Stimulated activated CD4-positive, alpha-beta T cell treated with anti-CD3 and anti-CD28 coated beads, Interleukin-1b, Interleukin-23, amount 100 ng/mL, for 4 hours (primary cell): ENCODE measurements at places on chromosomes 12 and 14.

DNA sequence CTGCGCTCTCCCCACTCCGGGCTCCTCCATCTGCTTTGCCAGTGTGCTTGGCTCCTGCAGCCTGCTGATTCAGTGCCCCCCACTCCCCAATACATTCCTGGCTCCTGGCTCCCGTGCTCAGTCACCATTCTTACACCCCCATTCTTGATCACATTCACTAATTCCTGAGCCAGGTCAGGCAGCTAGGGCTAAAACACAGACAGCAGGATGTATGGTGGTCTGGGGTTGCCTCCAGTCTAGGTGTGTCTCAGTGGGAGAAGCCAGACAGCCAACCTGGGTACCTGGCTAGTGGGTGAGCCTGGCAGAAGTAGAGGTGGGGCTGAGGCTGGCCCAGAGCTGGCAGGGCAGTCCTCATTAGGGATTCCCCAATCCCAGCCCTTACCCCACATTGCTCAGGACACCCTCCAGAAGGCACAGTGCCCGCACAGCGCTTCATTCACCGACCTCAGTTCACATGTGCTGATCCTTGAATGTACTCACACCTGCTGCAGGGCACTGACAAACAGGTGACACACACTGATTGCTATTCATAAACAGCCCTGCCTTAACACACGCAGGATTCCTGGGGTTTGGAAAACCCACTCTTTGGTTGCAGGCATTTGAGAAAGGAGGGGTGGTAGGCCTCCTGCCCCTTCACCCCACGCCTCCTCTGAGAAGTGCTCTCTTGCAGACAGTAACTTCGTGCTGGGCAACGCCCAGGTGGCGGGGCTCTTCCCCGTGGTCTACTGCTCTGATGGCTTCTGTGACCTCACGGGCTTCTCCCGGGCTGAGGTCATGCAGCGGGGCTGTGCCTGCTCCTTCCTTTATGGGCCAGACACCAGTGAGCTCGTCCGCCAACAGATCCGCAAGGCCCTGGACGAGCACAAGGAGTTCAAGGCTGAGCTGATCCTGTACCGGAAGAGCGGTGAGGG lies 1.7 kb downstream of the KCNH3 start:
- no peak for DNase-seq

DNA sequence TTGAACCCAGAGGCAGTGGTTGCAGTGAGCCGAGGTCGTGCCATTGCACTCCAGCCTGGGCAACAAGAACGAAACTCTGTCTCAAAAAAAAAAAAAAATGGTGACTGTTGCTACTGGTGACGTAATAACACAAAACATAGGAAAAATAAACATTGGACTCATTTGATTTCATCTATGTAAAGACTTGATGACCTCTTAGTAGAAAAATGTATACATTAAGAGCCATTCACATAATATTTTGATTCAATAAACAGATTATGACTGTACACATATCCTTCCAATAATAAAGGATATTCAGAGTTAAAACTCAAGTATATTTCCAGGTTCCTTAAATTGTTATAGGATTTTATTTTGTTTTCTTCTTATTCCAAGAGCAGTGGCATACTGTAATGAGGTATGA lies 65.7 kb upstream of the AEBP2 start:
- DNase-seq: no peak

DNA sequence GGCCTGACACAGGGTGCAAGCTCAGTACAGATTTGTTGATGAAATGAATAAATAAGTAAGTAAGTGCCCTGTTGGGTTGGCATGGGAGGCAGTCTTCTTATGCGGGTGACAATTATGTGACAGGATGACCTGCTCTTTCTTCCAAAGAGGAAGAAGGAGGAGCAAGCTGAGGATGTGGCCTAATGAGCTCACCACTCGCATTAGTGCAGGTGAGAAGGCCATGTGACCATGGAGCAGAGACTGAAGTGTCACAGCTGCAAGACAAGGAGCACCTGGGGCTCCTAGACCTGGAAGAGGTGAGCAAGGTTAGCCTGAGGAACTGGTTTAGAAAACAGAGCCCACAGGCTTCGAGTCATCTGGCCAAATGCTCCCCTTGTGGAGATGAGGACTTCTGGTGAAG lies 34.9 kb downstream of the LRTM2 start:
- no peak for DNase-seq

GRCh38 chr12:109020796-109021380 lies at the start of gene SVOP:
Gene SVOP, minus strand, starts transcription at chr12:109021068. Its CDS starts 200 bp downstream, at chr12:109020868.
- peak; percentile 18 for DNase-seq

DNA sequence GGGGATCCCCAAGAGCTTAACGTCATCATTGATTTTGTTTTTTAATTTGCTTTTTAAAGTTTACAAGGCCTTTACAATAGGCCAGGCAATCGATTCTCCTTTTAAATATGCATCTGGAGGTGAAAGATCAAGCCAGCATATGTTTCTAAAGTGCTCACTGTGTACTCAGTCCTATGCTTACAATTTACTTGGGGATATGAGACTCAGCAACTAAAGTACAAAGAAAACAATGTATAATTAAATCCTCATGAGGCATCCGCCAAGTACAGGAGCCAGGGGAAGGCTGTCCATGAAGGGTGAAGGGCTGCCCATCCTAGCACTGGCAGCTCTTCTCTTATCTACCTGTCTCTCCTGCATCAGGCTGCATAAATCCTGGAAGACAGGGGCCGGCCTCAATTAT lies 11.8 kb downstream of the CCDC92 start:
- no peak for DNase-seq

- DNase-seq: no peak
Observed at GRCh38 chr14:54498579-54498978, 9.8 kb upstream of the GMFB start.

GRCh38 chr14:85594217-85594616 lies 64.3 kb downstream of the FLRT2 start:
- DNase-seq: no peak

GRCh38 chr12:90896164-90896563 lies 58.8 kb downstream of the CCER1 start:
- DNase-seq: no peak

DNA sequence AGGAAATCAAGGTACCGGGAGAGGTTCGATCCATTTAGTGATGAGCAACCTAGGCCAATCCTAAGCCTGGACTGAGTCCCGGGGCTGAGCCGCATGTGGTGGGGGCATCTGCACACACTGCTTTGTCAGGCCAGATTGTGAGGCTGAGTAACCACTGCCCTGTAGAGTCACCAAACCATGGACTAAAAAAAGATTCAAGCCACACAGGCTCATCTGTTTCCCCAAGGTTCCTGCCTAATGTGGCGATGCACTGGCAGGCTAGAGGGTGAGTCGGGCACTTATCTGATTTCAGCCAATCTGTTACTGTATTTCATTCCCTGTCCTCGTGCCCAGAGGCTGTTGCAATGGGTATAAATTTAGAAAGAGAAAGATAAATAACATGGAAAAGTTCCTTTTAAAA lies 140.8 kb downstream of the TTC7B start:
- no peak for DNase-seq

GRCh38 chr14:102209224-102209966 lies 69.7 kb downstream of the WDR20 start:
- no peak for DNase-seq

GRCh38 chr12:130064999-130065398 lies 97.3 kb upstream of the FZD10 start:
- no peak for DNase-seq

DNA sequence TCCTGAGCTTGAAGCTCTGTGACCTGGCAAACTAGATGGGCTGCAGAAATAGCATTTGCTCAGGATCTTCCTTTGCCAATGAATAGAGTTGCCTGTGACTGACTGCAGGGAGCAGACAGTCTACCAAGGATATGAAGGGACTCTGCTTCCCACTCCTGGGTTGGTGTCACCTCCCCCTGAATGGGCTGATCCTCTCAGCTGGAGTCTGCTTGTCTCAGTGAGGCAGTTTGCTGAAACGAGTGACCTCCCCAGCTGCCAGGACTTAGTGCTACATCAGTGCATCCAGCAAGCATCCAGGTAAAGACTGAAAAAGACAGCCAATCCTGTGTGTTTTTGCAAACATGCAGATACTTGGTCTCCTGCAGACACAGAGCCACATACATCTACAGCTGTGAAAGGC lies 28.5 kb downstream of the PAH start:
- no peak for DNase-seq

GRCh38 chr12:105644770-105645169 lies 314.3 kb downstream of the C12orf75 start:
- DNase-seq: no peak

DNA sequence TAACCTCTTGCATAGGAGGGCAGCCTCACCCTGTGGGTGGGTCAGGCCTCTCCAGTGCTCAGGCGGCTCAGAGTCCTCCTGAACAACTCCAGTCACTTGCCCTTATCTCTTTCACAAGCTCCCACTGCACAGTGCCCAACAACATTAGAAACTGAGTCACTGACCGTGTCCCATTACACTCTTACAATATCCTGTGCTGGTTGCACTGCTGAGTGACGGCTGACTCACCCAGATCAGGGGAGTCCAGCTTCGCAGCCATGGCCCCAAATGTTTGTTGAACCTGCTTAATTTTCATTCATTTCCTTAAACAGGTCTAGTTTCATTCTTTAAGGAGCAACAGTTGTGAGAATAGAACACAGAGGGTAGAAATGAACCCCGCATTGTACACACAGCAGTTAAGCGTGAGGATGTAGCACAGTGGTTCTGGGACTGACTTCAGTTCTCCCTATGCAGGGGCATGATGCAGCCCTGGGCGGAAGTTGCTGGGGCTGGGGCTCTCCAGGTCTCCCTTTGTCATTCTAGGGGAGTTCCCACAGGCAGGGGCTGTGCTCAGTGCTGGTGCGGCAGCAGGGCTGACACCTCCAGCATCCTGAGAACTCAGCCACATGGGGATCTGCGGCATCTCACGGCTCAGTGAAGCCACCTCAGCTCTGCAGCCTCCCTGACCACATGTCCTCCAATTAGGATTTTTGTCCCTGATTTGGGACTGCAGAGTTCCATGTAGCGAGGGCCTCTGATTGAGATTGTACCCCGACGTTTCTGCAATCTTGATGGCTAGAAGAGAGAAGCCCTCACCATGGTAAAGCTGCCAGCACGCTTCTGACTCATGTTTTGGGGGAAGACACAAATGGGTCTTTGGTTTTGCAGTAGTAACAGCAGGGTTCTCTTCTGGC lies 16.1 kb downstream of the GPR68 start:
- peak; percentile 68 for DNase-seq

- DNase-seq: no peak
Observed at GRCh38 chr14:69582212-69582611, 7.5 kb upstream of the CCDC177 start.

DNA sequence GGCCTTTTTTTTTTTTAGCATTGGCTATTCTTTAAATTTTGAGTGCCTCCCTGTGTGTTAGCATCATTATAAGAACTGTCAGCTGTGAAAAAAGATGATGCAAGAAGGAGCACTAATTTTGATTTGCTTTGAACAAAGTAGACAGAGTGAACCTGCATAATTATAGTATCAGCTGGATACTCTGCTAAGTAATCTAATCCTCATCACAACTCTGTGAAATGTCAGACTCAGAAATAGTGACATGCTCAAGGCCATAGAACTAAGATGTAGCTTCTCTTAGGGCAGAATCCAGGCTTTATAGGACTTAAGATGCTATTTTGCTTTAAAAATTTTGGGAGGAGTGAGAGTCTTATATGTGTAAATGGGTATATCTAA lies 31.9 kb downstream of the FBXO34 start:
- no peak for DNase-seq

DNA sequence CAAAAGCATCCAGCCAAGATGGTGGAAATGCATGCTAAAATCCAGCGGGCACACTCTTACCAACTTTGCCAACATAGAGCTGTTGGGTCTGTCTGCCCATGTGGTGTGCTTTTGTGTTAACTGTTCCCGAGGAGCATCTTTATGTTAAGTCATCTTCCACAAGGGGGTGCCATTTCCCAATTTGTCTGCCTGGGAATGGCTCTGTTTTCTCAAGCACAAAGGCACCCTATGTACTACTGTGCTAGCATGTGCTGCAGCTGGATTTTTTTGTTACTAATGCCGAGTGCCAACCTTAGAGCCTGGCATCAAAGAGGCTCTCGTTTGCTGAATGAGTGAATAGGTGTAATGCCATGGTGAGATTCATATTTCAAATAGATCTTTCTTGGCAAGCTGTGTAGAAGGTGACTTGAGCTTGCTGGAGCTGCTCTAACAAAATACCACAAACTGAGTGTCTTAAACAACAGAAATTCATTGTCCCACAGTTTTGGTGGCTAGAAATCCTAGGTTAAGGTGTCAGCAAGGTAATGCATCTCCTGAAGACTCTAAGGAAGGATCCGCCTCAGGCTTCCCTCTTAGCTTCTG lies 74.3 kb downstream of the TRHDE start:
- no peak for DNase-seq

DNA sequence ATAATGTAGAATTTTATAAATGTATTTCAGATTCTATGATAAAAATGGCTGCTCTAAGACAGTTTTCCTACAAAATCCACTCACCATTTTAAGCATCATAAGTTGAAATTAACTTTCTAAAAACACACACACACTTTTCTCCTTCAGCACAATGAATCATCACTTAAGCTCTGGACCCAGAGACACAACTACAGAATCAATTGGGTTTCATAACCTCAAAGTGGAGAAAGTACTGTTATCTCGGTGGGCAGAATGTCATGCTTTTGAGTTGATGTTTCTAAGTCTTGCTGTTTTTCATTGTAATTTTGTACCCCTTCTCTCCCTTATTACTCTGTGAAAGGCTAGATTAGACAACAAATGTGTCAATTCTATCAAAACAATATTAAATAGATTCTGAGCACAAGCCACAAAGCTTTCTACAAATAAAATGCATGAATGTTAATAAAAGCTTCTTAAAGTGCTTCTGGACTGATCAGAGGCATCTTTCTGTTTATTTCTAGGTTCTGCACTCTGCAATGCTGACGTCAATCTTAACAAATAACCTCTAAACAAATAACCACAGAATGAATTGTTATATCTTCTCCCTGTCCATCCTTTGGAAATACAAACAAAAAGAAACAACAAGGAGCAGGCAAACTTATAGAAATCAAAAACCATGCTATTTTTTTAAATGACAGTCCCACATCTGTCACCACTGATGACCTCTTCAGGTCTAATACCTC lies 8.2 kb downstream of the IPO8 start:
- no peak for DNase-seq

DNA sequence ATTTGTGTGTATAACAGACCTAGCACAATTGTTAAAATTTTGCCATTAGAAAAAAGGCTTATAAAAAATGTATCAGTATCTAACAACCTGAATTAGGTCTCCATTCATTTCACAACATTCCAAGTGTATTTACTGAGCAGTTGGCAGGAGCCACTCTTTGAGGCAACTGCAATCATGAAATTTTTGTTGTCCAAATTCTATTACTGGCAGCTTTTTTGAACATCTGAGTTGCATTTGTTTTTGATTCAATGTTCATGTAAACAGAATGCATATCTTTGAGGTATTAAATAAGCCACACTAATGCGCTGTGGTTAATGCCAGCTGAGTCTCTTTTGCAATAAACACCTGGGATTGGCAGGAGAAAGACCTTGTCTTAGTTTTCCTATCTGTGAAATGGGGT lies 8.7 kb downstream of the KITLG start:
- no peak for DNase-seq

DNA sequence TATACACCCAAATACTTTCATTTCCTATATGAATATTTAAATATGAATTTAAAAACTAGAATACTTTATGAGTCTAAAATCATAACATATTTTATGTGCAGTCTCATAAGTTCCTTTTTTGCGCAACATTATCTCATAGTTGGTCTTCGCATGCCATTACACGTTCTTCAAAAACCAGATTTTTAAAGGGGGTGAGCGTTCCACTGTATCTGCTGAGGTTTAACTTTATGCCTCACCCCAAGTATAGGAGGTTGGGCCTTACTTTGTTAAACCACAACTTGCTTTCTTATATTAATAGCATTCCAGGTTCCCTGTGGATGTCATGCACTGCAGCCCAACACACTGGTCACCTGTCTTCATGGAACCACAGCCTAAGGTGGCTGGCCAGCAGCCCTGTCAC lies 118.6 kb downstream of the APAF1 start:
- no peak for DNase-seq
